ENCODE measurements at places on chromosomes 2 and 18.

DNA sequence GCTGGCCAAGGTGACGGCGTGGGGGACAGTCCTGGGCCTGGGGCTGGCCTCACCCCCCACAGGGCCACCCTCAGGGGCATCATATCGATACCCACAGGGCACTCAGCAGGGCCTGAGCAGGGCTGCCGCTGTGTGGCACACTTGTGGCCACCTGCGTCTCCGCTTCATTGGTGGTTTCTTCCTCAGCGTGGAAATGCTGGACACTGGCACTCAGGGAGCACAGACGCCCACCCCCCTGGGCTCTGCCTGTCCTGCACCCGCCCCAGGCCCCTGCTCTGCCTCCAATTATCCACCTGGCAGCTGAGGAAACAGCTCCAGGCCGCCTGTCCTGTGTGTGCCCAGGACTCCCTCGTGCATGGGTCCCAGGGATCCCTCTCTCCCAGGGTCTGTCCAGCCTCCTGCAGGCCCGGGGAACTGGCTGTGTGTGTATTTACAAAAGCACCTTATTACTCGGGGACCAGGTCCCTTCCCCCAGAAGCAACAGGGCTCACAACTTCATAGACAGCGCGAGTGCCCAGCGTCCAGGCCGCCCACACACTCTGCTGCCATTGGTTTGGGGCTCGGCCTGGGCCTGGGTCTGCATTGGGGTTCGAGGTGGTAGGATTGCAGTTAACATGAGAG lies 13.1 kb downstream of the CROCC2 start:
- no peak for DNase-seq

DNA sequence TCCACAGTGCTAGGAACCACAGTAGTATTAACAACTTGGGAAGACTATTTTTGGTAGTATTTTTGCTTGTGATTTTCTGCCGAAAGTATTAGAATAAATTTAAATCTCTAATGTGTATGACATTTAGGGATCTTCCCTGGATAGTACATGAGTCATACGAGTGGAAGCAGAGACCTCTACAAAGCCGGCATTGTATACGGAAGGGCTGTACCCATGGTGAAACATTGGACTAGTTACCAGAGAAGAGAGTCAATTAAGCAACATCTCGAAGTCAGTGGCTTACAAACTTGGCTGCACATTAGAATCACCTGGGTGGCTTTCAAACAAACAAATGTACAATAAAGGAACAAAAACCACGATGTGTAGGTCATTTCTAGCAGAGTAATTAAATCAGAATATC lies 1131.7 kb upstream of the LRRTM1 start:
- DNase-seq = no peak

- no peak for DNase-seq
These were observed 33.2 kb downstream of the GPATCH11 start for GRCh38 chr2:37117566-37117965.

GRCh38 chr2:174235680-174236079 lies 12.7 kb downstream of the OLA1 start:
- DNase-seq = no peak

GRCh38 chr2:209422191-209422754 lies 1.6 kb upstream of the MAP2 start:
- no peak for DNase-seq

DNA sequence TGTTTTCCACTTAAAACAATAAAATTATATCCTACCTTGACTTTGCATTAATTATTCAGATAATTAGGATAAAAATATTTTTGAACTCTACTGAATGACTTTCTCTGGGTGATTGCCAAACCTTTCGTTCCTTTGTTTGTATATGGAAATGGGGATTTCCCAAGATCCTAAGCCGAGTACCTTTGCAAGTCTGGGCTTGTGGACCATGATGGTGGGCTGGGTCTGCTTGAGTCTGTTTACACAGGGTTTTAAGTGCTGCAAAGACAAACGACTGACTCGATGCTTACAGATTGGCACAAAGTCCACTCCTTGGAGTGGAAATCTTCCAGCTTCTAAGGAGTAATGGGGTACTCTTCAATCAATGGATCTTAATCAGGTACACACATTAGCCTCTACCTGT lies 659.5 kb downstream of the TSN start:
- DNase-seq = peak; percentile 49

DNA sequence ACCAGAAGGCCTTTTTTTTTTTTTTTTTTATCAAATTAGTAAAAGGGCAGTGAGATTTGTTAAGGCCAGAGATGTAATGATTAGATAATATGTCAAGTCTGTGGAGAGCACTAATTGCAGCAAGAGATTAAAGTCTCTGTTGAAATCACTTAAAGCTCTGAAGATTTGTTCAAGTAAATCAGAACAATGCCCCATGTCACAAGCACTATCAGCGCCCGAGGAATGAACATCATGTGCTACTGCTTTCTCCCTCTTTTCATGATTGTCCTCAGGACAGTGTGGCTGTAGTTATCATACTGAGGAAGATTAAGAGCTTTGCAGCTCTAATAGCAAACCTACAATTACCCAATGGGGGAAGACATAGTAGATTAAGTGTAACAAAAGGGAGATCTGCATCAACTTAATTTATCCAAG lies 71.1 kb downstream of the TDRD15 start:
- no peak for DNase-seq

- no peak for DNase-seq
These were observed 47.0 kb upstream of the AP1S3 start for GRCh38 chr2:223884399-223884798.

DNA sequence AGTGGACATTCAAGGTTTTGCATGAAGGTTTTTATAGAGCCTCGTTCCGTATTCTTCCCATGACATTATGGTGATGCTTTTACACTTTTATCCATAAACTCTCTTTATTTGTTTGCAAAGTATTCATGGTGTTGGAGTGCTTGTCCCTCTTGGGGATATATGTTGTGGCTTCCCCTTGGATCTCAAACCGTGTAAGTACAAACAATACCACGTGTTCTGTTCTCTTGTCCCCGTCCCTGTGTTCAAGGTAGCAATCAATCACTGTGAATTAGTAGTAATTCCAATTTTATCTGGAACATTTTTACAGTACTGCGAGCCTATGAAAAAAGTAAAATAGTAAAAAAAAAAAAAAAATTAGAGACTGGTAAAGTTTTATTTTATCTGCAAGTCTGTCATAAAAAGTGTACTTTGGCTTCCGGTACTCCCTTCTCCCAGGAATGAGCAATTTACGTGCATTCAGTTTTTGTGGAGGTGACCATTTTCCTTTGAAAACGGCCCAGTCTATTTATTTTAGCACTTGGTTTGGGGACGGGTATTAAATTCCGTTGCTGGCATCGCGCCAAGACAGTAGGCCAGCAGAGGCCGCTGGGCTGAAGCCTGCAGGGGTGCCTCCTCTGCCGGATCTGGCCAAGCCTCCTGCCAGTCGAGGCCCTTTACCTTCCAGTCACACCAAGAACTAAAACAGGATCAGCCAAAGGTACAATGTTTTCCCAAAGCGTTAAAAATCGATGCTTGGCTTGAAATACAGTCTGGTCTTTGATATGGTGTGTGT lies 175.7 kb downstream of the SOCS6 start:
- DNase-seq = peak; percentile 83

GRCh38 chr2:145598434-145598833 lies 1078.5 kb upstream of the ZEB2 start:
- DNase-seq = no peak

DNA sequence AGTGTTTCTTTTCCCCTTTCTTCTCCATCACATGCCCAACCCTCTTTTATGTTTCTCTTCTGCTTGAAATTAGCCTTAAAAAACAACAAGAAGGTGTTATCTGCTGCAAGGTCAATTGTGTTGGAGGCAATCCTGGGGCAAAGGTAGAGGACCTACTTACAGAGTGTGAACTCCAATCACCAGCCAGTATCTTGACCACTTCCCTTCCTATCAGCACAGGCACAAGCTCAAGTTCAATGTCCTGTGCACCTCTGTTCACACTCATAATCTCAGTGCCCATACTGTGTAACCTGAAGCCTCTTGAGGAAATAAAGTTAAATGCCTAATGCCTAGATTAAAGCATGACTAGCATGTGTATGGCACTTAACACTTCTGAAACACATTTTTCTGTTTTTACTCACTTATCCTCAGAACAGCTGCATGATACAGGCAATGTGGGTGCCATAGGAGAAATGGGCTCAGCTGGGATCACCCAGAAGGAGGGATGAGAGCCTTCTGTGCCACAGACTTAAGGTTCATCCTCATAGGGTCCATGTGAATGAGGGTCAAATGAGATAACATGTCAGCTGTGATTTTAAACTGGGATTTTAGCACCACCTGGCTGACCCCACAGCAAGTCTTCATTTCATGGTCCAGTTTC lies 701.5 kb downstream of the BCL11A start:
- DNase-seq = no peak

DNA sequence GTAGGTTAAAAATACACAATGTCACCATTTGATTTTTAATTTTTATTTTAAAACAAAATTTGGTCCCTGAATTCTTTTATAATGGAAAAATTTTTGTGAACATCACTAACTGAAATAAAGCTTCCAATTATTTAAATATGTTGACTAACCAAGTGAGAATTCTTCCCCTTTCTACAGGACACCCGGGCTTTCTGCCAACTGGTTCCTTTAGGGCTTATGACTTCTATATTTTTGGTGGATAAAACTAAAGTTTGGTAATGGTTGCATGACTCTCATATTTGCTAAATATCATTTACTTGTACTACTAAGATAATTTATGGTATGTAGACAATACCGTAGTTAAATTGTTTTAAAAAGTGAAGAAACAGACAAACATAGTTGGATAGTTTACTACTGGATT lies 291.0 kb upstream of the DOK6 start:
- DNase-seq = no peak

- no peak for DNase-seq
These were observed 81.5 kb upstream of the ARL4C start for GRCh38 chr2:234578389-234578788.

DNA sequence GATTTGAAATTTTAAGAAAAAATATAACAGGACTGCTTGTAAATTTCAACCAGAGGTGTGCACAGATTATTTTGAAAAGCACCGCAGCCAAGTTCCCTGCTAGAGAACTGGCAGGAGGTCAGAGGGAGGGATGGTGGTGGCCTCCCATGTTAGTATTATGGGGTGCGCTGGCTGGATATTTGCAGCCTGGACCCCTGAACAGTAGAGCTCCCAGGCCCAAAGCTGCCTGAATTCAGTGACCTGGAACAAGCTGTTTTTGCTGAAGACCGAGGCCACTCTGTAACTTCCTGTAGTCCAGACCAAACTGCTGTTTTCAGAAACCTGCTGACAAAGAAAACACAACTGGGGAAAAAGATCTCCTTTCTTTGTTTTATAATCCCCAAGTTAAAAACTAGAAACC lies 314.3 kb downstream of the TNS1 start:
- no peak for DNase-seq

DNA sequence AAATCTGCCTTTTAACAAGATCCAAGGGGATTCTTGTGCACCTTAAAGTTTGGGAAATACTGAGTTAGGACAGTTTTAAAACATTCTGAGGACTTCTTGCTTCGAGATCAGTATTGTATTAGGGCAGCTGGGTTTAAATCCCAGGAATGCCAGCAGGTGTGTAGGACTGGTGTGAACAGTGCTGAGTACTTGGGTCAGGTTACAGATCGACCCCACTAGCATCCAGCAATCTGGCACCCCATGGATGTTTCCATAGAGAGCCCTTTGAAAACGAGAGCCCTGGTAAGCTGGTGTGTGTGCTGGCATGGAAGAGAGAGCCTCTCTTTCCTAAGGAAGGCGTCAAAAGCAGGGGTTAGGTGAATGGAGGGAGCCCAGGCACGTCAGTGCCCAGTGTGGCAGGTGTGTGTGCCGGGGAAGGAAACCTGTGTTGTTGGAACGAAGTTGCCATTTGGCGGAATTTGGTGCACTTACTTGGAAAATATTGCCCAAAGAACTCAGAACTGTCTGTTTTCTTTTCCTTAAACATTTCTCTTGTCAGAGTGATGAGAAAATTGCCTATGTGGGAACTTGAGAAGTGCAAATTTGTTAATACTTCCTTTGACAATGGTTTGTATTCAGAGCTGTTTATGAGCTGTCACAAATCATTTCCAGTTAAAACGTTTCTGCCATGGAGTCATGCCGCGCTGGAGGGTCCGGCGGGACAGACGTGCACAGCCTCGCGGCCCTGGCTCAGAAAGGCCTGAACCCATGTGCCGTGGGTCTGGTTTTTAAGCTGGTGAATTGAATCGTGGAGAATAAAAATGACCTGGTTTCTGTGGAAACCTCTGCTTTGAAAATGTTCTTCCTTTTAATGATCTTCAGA lies 38.1 kb downstream of the LDLRAD4 start:
- DNase-seq = peak; percentile 73

DNA sequence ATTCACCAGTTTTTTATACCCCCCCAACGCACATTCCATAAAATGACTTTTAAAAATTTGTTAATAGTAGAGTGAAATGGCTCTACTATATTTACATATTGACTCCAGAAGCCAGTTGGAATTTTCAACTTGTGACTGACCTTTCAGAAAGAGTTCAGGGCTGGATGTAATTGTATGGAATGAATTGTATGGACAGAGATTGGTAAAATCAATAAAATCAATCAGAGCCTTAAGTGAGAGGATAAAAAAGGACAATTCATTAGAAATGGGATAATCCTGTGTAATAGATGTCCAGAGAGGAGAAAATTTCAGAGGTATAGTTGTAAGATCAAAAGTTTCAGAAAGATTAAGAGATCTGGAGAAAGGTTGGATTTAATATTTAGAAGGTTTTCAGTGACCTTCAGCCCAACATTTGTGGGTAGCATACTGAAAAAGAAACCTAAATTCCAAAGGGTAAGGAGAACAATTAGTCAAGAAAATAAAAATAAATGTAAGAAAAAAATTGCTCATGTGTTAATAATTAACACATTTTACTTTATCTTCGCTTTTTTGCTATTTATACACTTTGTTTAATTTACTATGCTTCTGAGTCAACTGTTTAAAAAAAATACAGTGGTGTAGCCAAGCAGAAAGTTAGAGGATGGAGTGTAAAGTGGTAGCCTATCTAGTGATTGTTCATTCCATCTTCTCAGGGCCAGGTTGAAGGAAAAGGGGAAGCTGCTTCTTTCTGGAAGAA lies 385.4 kb upstream of the TMEFF2 start:
- DNase-seq = no peak

GRCh38 chr2:232511336-232511890 lies 8.8 kb upstream of the PRSS56 start:
- no peak for DNase-seq

- no peak for DNase-seq
These were observed 218.7 kb downstream of the ARHGAP15 start for GRCh38 chr2:143347901-143348414.

DNA sequence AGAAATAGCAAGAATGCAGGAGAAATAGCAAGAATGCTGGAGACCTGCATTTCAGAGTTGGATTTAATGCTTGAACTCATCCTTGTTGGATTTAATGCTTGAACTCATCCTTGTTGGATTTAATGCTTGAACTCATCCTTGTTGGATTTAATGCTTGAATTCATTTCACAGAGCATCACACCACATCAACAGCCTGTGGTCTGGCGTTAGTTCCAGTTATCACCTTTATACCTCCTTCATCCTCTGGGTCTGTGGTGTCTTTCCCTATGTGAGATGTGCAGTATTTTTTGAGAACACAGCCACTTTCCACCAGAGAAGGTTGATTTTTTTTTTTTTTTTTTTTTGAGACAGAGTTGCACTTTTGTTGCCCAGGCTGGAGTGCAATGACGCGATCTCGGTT lies 546.4 kb upstream of the SOX11 start:
- DNase-seq = no peak

GRCh38 chr2:9234680-9235146 lies 28.1 kb downstream of the ASAP2 start:
- DNase-seq = peak; percentile 19

Data from NCI-H524 (cell line).